ENCODE measurements at places on chromosomes 6 and 20. TPM values are rescaled to one million over a fixed set of nuclear protein-coding genes. Genes with fewer than 3 reads are reported as not detected.

Gene RNF217
- 36.3 TPM for total RNA-seq

Gene PMEPA1
- 68.4 TPM for total RNA-seq

Gene ZNF337
- total RNA-seq = 19.5 TPM

Gene SLC52A3
- total RNA-seq = 1.5 TPM

Gene GINS1
- total RNA-seq = 0.41 TPM

Gene POPDC3
- not detected for total RNA-seq

Gene BMP7
- total RNA-seq = 1.5 TPM

Gene PNLDC1
- total RNA-seq = 0.54 TPM

Gene GRM1
- not detected for total RNA-seq

Gene RAD21L1
- total RNA-seq = not detected

Gene RAET1L
- total RNA-seq = not detected

DNA sequence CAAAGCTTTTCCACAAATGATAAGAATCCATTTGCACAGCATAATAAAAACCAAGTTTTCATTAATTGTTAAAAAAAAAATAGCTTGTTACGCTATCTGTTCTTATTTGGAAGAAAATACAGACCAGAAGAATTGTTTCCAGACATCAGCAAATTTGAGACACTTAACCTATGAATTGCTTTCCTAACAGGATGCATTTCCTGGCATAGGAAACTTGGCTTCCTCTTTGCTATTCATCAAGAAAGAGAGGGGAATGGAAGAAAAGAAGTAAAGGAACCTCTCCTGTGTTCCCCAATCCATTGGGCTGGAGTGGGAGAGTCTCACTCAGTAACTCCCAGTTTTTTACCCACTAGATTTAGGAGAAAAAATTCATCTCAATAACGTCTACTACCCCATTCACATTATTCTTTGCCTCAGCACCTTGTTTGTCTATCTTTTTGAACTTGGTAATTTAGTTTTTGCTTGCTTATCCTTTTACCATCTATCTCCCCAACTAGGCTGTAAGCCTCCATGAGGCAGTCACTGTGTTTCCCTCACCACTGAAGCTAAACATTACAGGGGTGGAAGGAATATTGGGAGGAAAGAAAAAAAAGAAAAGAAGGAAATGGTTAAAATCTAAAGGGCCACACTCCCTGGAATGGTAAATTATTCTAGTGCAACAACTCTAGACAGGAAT lies 150.3 kb downstream of the COL21A1 start:
- DNase-seq = no peak

DNA sequence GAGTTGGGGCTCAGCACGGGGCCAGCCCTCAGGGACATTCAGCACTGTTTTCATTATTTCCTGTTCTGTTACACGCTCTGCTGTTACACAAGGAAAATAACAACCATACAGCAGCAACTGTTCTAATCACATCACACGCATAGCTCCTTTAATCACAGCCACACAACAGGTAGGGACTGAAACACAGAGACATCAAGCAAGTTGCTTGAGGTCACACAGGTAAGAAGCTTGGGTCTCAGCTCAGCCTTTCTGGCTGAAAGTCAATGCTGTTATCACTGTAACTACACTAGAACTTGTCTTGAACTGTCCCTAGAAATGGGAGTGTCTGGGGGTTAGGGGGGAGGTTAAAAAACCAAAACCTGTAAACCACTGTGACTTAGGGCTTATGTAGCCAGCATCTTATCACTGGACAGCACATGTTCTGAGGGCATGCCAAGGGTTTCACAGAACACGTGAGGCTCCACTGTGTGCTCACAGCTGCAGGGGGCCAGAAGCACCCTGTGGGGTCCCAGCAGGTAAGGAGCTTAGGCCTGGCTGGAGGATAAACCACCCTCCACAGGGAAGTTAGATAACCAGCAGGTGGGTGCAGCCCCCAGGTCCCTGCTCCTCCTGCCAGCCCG lies 146.0 kb downstream of the EYA2 start:
- DNase-seq = no peak

- DNase-seq = no peak
Observed at GRCh38 chr6:55456016-55456415, 123.0 kb downstream of the HMGCLL1 start.

DNA sequence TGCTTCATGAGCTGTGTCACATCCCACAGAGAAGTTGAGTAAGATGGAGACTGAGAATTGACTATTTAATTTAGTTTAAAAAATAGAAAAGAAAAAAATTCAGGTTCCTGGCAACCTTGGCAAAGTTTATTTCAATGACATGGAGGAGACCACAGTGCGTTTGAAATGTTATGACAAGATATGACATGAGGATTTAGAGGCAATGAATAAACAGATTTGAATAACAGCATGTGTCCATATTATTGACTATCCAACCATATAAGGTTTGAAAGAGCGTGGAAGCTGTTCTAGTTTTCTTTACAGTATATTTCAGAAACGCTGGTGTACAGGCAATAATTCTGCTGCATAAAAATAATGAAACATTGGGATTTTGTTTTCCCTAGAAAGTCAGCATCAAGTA lies 303.9 kb downstream of the SMOC2 start:
- DNase-seq = no peak

DNA sequence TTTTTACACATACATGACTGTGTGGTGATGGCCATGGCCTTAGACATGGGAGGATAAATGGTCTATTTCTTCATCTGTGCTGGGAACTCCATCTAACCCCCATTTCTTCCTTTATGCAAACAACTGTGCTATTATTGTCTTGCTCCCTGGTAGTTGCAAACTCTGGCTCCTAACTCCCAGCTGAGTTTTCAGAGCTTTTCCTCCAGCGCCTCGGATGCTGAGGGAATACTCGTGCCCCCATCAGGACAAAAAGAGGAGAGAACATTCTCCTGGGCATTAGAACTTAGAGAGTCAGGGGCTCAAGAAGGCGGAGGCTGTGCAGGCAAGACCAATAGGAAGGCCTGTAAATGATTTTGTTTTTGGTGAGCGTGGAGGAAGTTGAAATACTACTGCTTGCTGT lies 2.1 kb downstream of the DAAM2 start:
- DNase-seq = no peak

DNA sequence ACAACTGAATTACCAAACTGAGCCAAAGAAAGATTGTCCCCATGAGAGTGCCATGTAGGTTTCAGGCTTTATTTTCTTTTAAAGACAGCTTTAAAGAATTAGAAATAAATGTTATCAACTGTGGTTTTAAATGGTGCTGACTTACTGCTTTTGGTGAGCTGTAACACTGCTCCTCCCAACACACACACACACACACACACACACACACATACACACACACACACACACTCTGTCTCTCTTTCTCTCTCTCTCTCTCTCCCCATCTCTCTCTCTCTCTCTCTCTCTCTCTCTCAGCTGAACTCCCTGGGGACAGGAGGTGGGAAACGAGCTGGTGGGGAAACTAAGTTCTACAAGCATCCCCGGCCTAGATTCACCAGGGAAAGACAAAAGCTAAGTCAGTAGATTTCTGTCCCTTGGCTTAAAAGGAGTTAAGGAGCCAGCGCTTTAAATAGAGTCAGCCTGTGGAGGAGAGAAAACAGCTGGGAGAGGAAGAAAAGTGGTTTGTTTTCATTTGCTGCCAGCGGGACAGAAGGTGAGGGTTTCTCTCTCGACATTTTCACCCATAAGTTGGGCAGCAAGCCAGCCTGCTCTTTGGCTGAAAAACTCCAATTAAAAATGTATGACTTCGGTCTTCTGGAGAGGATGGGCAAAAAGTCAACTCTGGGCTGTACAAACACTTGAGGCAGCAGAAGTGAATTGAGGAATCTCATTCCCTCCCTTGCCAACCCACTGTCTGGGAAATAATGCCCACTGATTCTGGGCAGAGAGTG lies 27.4 kb downstream of the CBLN4 start:
- no peak for DNase-seq

DNA sequence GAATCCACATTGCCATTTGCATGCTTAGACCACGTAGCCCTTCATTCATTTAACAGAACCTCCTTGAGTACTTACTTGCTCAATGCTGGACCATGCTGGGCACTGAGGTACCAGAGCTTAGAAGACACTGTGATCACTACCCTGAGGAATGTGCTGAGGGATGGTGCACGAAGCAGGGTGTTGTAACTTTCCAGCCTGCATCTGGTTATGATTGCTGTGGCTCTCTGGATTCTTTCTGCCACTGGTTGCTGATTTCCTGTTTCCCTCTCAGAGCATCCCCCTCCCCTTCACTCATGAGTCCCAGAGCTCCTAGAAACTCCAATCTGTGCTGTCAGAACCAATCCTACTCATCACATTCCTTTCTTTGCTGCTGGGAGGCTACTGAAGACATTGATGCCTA lies 537.4 kb downstream of the PTPRT start:
- no peak for DNase-seq

DNA sequence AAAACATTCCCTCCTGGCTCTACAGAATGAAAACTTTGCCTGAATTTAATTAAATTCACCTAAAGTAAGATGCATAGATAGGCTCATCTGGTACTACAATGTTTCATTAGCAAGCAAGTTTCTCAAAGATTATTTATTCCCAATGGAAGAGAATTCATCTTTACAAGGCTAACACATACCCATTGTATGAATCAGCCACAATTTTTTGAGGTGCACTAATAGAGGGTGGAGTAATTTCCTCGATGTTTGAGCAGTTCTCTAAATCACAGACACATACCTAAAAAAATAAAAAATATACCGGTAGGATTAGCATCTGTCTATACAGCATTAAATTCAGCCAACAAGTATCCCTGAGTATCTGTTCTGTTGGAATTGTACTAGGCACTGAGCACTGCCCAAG lies 32.7 kb downstream of the ROS1 start:
- DNase-seq = no peak

DNA sequence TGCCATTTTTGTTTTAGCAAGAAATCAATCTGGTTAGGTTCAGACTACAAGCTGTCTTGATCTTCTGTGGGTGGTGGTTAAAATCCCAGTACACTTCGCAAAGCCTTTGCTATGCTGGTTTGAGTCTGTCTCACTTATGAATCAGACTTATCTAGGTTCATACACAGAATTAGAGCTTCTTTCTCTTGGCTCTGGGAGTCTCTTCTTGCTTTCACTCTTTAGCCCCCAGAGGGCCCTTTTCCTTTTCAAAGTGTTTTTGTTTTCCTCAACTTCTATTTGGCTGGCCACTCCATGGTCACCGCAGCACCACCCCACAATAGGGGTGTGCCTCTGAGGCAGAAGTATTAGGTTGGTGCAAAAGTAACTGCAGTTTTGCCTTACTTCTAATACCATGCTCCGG lies 21.3 kb downstream of the ECI2 start:
- DNase-seq = no peak

DNA sequence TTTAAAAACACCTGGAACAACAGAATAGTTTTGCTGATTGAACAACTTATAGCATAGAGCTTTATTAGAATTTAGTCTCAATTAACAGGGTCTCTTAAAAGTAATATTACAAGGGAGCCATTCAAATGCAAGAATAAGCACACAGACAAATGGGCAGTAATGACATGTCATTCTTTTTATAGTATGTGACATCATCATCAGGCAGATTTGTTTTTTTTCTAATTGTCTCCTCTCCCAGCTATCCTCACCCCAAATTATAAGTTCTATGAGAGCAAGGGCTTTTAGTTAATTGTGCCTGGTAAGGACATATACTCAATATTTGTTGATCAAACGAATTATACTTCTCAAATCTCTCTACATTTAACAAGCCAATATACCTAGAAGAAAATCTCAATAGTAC lies 11.0 kb downstream of the PGM3 start:
- no peak for DNase-seq

GRCh38 chr20:2084703-2085102 lies 16.9 kb upstream of the STK35 start:
- no peak for DNase-seq

- no peak for DNase-seq
Observed at GRCh38 chr6:163577404-163577803, 162.9 kb downstream of the QKI start.

GRCh38 chr6:165223736-165224135 lies 85.7 kb downstream of the C6orf118 start:
- DNase-seq = no peak

- no peak for DNase-seq
Observed at GRCh38 chr20:63957690-63958441, 1.6 kb upstream of the UCKL1 start.

- no peak for DNase-seq
Observed at GRCh38 chr20:59441860-59442810, 141.7 kb downstream of the EDN3 start.

- DNase-seq = no peak
Observed at GRCh38 chr20:8764344-8764962, 304.4 kb upstream of the PLCB4 start.

DNA sequence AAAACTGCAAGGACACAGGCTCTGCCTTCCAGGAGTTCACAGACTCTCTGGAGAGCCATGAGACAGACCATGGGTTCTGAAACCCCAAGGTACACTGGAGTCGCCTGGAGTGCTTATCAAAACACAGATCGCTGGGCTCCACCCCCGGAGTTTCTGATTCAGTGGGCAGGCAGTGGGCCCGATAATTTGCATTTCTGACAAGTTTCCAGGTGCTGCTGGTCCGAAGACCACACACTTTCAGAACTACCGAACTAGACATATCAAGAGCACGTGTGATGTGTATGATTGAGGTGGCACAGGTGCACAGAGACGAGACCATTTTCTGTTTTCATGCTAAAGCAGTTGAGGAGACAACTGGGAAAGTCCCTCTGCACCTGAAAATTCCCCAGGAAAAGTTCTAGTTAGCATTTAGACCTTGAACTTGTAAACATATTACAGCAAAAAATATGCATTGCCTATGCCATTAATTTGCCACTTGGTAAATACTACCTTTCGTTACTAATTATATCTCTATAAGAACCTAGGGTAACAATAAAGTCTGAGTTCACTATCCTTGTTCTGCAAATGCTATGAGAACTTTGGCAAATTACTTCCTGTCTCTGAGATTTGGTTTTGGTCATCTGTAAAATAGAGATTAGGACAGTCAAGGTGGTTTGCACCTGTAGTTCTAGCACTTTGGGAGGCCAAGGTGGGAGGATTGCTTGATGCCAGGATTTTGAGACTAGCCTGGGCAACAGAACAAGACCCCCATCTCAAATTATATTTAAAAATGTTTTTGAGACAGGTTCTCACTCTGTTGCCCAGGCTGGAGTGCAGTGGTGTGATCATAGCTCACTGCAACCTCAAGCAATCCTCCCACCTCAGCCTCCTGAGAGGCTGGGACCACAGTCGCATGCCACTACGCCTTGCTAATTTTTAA lies 14.3 kb upstream of the PIM1 start:
- no peak for DNase-seq

DNA sequence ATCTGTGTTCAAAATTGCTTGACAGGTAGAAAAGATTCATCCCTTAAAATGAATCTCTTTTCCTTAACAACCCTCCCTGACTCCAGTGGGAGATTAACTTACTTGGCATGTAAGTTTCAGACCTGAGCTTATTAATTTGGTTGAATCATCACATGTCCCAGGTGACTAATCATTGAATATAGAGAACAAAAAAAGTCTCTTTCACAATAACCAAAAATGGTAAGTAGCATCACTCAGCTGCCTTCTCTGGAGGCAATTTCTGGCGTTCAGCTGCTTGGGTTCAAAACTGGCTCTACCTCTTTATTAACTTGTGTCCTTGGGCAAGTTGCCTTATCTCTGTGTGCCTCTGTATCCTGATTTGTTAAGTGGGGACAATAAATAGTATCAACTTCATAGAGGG lies 2.9 kb downstream of the C6orf141 start:
- no peak for DNase-seq
